HFF-Myc (cell line): ENCODE measurements at places on chromosomes 2 and 18.
A peak's percentile ranks its signal among the peaks of the same experiment; 100 is the strongest.

DNA sequence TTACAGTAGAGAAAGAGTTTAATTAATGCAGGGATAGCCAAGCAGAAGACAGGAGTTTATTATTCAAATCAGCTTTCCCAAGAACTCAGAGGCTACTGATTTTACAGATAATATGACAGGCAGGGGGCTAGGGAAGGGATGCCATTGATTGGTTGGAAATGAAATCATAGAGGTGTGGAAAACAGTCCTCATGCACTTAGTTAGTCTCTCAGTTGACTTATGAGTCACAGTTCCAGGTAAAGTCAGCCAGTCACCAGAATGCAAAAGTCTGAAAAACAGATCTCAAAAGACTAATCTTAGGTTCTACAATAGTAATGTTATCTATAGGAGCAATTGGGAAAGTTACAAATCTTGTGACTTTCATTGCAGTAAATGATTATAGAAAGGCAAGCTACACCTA, 676.4 kb upstream of the CHAC2 start:
- no peak for DNase-seq

- no peak for DNase-seq
Measured at GRCh38 chr2:190607014-190607597, 41.8 kb upstream of the NAB1 start.

DNA sequence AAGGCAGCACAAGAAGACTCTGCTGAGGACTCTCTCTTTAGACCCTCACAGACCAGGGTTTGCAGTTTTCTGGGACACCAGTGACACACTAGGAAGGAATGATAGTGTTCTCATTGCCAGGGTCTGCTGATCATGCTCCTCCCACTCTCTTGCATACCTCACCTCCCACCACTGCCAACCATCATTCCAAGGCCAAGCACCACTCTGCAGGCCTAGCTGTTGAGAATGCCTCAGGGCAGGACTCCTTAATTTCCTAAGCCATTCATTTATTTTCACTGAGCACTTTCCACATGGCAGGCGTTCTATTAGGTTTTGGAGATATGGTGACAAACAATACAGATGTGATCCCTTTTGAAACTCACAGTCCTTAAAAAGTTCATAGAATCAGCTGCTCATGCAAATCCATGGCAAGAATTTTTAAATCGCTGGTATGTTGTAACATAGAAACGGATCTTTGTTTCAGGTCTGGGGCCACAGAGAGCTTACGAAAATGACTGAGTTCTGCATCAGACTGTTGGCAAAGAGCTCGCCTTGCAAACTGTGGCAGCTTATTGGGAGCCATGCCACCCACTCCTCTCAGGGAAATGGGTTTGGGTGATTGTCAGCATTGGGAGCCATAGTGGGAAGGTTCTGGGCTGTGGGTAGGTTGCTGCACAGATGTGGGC, 78.5 kb downstream of the XDH start:
- peak; percentile 24 for DNase-seq

- no peak for DNase-seq
Measured at GRCh38 chr2:152791979-152792378, 73.6 kb downstream of the ARL6IP6 start.

GRCh38 chr2:122528061-122528460, 772.6 kb downstream of the TSN start:
- no peak for DNase-seq

- no peak for DNase-seq
Measured at GRCh38 chr2:157318884-157319283, 6.7 kb downstream of the ERMN start.

GRCh38 chr2:138818556-138818955, 38.4 kb upstream of the NXPH2 start:
- DNase-seq = no peak

- DNase-seq = no peak
Measured at GRCh38 chr2:196594158-196594557, 45.4 kb upstream of the CCDC150 start.

- no peak for DNase-seq
Measured at GRCh38 chr2:119523952-119524694, at the start of gene SCTR. SCTR (minus strand) TSS chr2:119524483; CDS start chr2:119524226, 257 bp downstream.

- peak; percentile 17 for DNase-seq
Measured at GRCh38 chr18:56168049-56168781, 470.2 kb downstream of the TXNL1 start.

- no peak for DNase-seq
Measured at GRCh38 chr2:98454500-98455235, 10.0 kb downstream of the INPP4A start.

DNA sequence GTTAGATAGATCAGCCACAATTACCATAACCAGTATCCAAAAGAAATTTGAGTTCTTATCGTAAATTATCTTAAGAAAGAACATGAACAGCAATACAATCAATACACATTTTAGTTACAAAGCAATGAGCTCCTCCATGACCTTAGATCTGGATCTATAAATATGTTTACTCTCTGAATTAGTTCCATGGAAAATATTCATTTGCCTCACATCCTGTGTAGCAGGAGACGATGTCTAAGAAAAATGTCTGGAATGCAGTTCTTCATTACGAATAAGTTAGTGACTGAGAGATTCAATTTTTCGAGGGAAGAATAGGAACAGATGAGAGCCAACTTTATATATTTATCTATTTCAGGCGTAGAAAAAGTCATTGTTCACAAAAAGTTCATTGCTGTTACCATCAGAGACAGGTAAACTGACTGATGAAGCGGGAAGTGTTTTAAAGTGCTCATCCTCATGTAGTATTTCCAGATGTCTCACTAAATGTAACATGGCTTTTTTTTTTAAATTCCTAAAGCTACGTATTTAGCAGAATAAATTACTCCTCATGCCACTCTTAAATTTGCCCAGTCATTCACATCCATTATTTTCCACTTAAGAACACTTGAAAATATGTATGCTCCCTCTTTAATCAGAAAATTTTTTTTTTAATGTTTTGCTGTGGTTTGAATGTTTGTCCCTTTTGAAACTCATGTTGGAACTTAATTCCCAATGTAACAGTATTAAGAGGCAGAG, 106.5 kb upstream of the SCN1A start:
- peak; percentile 33 for DNase-seq

DNA sequence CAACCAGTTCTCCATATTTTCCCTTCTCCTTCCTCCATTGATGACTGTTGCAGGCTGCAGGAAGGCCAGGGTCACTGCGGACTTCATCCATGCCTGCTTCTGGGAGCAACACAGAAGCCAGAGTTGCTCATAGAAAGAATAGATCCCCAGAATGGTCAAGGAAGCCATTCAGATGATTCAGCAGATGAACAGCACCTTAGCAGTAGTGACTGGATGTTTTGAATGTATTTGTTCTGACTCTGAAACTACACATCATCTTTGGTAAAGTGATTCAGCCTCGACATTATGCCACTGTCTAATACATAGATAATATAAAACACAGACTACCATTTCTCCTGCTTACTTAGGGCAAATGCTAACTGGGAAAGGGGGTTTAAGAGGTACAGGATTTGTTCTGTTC, 411.6 kb downstream of the RND3 start:
- no peak for DNase-seq

- DNase-seq = no peak
Measured at GRCh38 chr2:54997826-54998225, 52.4 kb downstream of the RTN4 start.

DNA sequence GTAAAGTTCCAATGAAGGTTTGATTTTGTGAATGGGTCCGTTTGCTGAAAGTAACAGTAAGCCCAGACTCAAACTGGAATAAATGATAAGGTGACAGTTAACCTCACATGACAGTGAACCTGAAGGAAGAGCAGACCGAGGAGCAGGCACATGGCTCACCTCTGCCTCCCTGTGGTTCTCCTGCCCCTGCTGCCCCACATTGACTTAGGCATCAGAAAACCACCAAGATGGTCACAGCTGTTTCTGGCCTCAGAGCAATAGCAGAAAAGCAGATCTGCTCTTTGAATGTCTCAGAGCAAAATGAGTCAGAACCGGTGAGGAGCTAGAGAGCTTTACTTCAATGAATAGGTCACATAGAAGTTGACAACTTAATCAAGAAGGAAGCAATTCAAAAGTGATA, 487.6 kb downstream of the METTL4 start:
- no peak for DNase-seq

DNA sequence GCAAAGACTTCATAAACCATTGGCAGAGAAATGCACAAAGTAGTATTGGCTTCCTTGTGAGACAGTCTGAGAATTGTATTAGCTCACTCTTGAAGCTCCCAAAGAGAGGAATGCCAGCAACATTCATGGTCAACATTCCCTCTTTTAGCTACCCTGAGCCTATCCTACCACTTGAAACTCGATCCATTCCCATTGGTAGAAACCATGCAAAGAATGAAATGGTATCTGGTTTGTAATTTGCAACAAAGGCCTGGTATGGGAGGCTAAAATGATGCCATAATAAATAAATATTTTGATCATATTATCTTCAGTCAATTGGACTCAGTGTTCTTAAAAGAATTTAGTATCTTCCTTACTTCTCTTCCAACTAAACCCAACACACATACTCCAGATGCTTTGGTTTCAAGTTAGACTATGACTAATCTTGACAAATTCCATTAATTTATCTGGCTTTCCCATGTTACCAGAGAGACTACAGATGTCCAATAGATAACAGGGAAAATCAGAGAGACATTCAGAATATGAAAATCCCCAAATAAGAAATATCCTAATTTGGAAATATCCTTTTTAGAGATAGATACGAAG, 102.9 kb downstream of the DHRS9 start:
- DNase-seq = no peak

GRCh38 chr18:24068945-24069693, 54.6 kb downstream of the TTC39C start:
- no peak for DNase-seq
